Omental fat pad (tissue), 4 donors: ENCODE measurements at places on chromosomes 11 and 22.

- no peak for DNase-seq
Observed at GRCh38 chr11:119729581-119729927, 554 bp upstream of the NECTIN1 start.

DNA sequence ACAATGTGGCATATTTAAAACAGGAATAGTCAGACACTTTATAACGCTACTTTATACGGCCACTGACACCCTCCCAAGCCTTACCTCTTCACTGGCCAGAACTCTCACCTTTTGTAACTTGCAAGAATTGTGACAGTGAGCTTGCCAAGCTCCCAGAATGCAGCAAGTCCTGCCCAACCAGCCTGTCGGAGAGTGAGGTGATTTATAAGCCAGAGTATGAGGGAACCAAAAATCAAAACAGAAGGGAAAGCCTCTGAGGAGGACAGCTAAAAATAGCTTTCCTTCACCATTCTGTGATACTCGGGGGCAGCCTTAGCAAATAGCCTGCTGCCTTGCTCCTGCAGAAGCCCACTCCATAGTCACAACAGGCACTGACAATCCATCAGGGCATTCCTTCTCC, 229.7 kb downstream of the FAM76B start:
- DNase-seq = no peak

GRCh38 chr11:76408171-76408965, 27.2 kb downstream of the GVQW3 start:
- no peak for DNase-seq

GRCh38 chr22:37316875-37317371, 34.6 kb downstream of the CYTH4 start:
- DNase-seq = no peak

DNA sequence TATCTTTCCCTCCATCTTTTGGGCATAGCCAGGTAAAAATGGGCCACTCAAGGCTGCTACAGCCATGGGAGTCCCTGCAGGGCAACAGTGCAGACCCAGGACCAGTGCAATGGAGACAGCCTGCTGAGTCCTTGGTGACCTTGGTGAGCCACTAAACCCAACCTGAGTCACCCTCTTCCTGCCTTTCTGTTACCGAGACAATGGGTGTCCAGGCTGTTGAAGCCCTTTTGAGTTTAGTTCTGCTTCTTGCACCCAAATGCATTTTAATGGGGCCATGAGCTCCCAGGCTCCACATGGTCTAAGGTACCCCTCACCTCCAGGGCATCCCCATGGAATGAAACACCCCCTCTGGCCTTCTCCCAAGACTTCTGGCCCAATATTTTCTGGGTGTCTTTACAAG, 874 bp upstream of the PLAAT4 start:
- DNase-seq = no peak

DNA sequence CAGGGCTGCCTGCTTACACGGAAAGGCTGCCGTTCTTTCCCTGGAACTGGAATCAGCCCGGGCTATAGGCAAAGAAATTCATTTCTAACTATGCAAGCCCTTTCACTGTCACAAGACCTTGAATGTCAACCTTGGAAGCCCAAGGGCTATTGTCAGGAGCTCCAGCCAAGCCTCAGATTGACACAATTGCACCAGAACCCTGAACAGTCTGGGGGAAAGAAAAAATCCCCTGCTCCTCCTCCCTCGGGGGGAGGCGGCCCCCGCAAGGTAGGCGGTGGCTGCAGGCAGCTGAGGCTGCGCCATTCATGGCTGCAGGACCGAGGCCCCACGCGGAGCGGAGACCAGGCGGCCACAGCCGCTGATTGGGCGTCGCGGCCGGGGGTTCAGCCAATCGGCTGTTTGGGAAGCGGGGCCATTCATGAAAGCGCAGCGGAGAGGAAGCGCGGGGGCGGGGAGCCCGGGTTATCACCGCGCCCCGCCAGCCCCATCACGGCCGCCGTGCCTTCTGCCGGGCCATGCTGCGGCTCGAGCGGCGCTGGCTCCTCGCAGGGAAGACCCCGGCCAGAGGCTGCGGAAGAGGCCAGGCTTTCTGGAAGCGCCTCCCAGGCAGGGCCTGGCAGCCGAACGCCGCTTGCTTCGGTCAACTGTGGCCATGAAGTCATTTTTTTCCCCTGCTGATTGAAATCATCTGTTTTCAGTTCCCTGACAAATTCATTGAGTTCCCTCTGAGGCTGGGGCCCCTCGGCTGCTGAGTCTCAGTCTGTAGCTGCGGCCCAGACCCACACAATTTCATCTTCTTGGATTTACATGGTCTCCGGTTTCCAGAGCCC, 38.1 kb upstream of the LINC01488 start:
- peak; percentile 57 for DNase-seq

- no peak for DNase-seq
Observed at GRCh38 chr11:66581261-66581660, 11.6 kb downstream of the CCDC87 start.

GRCh38 chr22:30397656-30398635, 1.1 kb downstream of the SEC14L2 start:
- no peak for DNase-seq
